ENCODE measurements at places on chromosomes 7 and 10.

DNA sequence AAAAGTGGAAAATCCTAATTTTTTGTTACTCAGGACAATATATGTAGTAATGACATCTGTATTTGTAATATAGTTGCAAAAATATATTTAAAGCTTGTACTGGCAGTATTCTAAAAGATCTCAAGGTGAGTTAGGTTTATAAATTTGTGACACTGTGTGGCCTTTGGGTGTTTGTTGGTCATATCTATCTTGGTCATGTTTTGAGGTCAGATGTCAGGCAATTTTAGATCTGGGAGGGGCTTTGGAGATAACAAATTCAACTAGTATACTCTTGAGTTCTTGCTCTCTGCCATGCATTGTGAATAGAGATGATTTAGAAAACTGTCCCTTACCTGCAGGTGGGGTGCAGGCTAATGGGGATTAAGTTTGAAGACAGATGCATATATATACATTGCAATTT lies 3.1 kb downstream of the TBC1D12 start:
- DNase-seq, result no peak

DNA sequence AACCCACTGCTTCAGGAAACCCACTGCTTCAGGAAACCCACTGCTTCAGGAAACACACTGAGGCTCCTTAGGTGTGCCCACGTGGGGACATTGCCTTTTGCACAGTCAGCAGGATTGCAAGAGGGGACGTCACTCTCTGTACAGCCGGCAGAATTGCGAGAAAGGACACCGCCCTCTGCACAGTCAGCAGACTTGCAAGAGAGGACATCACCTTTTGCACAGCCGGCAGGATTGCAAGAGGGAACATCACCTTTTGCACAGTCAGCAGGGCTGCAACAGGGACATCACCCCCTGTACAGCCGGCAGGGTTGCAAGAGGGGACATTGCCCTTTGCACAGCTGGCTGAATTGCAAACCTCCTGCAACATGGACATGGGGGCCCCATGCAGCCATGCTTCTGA lies 407.6 kb downstream of the GLRX3 start:
- DNase-seq, result no peak

DNA sequence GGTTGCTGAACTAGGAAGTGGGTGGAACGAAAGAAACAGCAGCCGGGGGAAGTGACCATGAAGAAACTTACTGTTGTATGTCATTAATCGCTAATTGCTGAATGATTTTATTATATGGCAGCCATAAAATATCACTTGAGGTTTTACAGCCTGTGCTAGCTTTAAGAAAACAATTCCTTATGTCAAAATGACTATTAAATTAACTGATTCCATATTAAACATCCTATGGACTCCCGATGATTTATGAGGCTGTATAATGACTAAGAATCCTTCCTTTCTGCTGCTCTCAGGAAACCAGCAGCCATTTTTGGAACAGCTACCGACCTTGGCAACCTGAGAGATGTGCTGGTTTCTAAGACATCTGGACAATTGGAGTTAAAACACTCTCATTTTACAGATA lies 421.9 kb downstream of the SORCS3 start:
- no peak for DNase-seq

GRCh38 chr7:127903892-127904669 lies 127.2 kb downstream of the LRRC4 start:
- DNase-seq, result no peak

- no peak for DNase-seq
Observed at GRCh38 chr10:16883084-16883483, 65.9 kb upstream of the RSU1 start.
